HFFc6 (cell line): ENCODE measurements at places on chromosomes 13 and 19.

- no peak for DNase-seq
These were observed 35.8 kb upstream of the CEACAM21 start for GRCh38 chr19:41540041-41540695.

DNA sequence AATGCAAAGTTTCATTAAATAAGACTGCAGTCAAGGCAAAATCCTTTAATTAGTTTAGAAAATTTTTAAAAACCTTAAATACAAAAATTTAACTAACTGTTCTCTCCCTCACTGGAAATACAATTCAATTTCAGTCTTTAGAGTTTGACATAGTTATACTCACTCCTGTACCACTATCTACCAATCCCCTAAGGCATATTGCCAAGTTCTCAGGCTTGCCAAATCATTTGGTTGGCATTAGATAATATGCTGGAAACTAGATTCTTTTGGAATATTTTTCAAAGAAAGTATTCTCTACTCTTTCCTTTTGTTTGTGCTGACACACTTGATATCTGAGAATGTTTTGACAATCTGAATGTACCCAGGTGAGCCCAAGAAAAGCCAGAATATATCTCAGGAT is 77.2 kb downstream of the TSC22D1 start:
- DNase-seq = no peak

GRCh38 chr13:76816394-76816793 is 69.8 kb downstream of the KCTD12 start:
- DNase-seq = no peak

DNA sequence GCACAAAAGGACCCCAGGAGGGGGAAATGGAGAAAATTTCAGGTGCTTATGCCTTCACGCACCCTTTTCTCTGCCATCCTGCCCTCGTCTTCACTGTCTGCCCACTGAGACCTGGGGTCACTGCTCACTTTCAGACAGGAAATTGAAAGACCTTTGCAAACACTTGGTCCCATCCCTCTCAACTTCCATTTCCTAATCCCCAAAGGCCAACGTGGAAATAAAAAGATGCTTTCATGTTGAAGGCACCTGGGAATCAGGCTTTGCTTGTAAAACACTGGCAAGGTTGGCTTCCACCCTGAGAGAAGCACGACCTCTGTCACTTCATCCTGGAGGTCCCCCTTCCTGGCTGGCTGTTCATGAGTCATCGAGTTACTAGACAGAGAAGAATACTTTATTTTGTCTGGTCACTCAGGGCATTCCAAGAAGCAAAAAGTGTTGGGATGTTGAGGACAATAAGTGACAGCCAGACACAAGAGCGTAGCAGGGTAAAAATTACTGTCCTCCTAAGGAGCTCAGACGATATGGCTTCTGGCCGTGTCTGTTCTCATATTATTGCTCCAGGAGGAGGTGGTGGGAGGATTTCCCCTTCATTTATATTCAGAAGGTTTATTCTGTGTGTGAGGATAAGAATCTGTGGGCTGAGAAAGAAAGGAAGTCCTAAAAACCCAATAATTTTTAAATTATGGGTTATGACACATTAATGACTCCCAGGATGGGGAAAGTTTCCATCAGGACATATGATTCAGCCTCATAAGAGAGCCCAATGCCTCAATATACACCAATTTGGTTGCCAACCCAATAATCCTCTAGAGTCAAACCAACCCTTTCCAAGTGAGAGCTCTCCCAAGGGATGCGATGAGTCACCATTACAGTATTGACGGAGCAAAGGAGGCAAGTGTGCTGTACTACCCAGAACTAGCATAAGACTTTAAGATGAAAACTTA is 409.0 kb downstream of the COG6 start:
- DNase-seq = peak; percentile 41

DNA sequence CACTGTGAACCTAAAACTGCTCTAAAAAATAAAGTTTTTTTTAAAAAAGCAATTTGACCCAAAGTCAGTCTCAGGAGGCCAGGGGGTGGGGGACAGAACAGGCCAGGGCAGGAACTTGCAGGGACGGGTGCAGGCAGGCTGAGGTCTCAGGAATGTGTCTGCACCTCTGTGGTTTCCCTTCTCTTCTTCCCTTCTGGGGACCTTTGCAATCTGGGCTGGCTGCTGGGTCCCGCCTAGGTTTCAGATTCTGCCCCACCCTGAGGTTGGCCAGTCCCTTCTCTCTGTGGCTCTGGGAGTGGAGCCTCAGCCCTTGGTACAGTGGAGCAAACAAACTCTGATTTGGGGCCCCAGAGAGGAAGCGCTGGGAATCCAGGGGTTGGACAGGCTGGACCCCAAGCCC is 5.3 kb upstream of the F2RL3 start:
- DNase-seq = no peak
